Stimulated activated CD4-positive, alpha-beta T cell treated with anti-CD3 and anti-CD28 coated beads, Interleukin-15, amount 100 ng/mL, for 1 hour (primary cell): ENCODE measurements at places on chromosomes 16 and 17.

GRCh38 chr17:80852476-80853015 is 139.1 kb upstream of the CHMP6 start:
- no peak for DNase-seq

- no peak for DNase-seq
Observed at GRCh38 chr17:58691701-58692238, at the start of gene TEX14. TEX14 (minus strand) TSS chr17:58692045; CDS start chr17:58652001, 40,044 bp downstream.

- no peak for DNase-seq
Observed at GRCh38 chr16:66129196-66129595, 237.3 kb upstream of the CDH5 start.

DNA sequence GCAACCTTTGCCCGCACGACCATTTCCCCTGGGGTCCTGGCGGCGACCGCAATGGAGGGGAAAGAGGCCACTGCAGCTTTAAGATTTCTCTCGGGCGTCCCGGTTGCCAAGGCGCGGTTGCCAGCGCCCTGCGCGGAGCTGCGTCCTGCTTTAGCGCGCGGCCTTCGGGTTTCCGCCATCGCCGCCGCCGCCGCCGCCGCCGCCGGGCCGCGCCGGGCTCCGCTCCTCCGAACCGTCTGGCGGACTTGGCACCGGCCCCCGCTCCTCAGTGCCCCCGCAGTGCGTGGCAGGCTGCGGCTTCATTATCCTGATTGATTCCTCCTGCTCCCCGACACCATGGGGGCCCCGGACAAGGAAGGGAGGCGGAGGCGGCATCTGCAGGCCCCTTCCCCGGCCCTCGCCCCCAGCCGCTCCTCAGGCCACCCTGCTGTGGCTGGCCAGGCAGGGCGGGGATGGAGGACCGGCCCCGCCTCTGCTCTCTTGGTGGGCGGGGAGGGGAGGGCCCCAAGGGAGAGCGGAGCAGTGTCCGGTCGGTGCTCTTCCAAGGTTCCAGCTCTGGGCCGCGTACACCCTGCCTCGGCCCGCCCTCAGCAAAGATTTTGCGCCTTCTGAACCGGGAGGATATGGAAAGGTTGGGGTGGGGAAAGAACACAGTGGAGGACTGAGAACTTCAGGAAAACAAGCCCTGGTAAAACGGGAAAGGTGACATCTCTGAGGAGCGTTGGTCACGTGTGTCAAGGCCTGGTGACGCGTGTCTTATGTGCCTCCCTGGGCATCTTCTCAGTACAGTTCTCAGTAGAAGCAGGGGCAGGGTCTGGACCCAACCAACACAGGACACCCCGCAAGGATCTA is 34.0 kb downstream of the NEUROD2 start:
- no peak for DNase-seq

DNA sequence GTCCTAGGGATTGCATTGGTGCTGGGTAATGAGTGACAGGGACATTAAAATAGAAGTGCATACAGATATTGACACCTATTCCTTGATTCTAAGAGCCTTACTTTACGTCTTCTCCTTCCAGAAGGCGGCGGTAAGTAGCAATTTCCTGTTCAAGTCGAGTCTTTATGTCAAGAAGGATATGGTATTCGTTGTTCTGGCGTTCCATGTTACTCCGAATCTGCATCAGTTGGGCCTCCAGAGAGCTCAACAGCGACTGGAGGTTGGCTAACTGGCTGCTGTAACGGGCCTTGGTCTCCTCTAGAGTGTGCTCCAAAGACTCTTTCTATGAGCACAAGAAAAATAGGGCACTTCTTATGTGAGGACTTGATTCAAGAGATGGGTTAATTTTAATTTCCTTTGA is 7.0 kb downstream of the KRT20 start:
- DNase-seq = no peak

GRCh38 chr17:7781429-7781828 is 52.6 kb upstream of the KDM6B start:
- DNase-seq = no peak

DNA sequence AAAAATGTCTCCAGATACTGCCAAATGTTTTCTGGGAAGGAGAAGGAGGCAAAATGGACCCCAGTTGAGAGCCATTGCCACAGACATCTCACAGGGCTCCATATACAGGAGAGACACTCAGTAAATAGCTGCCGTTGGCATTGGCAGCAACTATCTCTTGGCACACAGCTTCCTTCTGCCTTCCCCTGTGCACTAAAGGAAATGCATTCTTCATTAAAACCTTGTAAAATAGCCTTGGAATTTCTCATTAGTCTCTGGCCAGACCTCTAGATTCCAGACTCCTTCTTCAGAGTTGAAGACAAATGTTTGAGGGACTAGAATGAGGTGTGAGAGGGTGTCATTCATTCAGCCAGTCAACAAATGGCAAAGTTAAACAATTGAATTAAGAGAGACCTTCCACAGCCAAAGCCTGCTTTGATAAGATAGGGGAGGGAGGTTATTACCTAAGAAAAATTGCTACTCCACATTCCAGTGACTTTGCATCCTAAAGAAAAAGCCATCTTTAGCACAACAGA is 223.9 kb upstream of the HS3ST3A1 start:
- DNase-seq = no peak

- DNase-seq = no peak
Observed at GRCh38 chr16:28499854-28500253, 5.4 kb downstream of the APOBR start.

DNA sequence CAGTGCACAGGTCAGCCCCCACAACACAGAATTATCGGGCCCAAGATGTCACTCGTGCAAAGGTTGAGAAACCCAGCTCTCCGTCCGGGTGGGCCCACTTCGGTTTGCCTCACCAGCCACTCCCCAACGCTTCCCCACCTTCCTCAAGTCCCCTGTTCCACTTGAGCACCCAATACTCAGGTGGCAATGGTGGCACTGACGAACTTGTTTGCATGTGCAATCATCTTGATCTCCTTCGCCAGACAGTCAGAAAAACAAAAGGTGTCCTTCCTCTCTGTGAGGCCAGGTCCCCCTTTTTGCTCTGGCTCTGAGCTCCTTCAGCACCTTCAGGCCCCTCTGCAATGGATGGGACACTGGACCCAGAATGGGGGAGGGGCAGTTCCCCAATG is 3.7 kb downstream of the GGA2 start:
- DNase-seq = no peak

DNA sequence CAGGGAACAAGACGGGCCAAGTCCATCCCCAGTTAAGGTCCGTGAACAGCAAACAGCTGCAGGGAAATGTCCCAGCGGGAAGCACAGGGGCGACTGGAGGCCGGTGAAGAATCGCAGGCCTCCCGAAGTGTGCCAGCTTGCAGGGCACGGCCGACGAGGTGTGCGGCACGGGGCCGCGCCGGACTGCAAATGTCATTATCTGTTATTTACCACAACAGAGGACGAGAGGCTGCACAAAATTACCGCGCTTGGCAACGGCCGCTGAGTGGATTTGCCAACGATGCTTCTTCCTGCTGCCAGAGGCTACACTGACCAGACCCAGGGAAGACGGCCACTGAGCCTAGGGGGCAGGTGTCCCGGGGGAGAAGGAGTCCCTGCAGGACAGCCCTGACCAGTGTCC is 53.1 kb downstream of the RPH3AL start:
- DNase-seq = no peak

- no peak for DNase-seq
Observed at GRCh38 chr16:11175106-11175786, 80.8 kb downstream of the SOCS1 start.

DNA sequence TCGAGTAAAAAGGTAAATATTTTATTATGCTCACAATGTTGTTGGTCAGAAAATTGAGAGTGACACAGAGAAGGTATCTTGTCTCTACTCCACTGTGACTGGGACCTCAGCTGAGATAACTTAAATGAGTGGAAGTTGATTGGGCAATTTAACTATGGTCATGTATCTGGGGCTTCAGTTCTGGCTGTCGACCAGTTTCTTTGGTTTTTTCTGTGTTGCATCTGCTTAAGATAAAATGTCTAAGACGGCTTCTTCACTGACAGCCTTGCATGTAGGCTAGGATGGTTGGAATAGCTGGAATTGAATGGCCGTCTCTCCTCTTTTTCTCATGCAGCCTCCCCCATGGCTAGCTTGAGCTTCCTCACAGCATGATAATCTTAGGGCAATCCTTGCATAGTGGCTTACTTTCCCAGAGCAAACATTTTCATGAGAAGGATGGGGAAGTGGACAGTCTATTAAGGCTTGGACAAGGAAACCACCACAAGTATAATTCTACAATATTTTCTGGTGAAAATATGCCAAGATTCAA is 433.7 kb downstream of the KIF2B start:
- no peak for DNase-seq

- no peak for DNase-seq
Observed at GRCh38 chr17:29546085-29546484, 20.8 kb downstream of the ABHD15 start.

- no peak for DNase-seq
Observed at GRCh38 chr17:81573794-81574642, 21.9 kb upstream of the FAAP100 start.

- no peak for DNase-seq
Observed at GRCh38 chr16:11871193-11871592, 19.9 kb upstream of the RSL1D1 start.

- no peak for DNase-seq
Observed at GRCh38 chr17:41865596-41865893, 322 bp upstream of the KLHL11 start.

DNA sequence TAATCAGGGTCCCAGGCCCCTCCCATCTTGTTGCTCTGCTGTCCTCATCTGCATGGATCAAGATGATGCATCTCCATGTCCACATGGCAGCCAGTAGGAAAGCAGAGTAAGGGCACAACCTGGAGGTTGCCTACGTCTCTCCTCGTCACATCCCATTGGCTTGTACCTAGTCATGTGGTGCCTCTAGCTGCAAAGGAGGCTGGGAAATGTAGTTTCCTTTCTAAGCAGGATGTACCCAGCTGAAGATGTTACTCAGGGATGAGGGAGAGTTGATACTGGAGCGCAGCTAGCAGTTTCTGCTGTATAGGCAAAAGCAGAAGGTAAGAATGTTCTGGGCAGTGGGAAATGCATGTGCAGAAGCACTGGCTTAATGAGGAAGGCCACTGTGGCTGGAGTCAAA is 20.8 kb downstream of the ABCC1 start:
- DNase-seq = no peak

DNA sequence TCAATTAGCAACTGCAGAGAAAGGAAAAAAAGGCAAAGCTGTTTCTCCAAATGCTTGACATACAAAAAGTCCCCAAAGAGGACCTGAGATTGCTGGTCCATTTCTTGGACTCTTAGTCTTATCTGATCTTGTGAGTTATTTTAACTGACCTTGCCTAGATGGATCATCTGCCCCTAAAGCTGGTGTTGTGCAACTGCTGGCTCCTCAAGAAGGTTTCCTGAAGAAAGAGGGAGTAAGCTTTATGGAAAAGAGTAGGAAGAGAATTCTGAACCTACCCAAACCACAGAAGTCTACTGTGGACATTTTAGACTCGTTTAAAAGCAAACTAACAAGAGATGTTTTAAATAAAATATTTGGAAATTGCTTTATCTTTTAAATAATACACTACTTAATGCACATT is 140.0 kb upstream of the HS3ST3A1 start:
- no peak for DNase-seq

- DNase-seq = no peak
Observed at GRCh38 chr16:72111657-72112451, 18.2 kb downstream of the DHX38 start.

DNA sequence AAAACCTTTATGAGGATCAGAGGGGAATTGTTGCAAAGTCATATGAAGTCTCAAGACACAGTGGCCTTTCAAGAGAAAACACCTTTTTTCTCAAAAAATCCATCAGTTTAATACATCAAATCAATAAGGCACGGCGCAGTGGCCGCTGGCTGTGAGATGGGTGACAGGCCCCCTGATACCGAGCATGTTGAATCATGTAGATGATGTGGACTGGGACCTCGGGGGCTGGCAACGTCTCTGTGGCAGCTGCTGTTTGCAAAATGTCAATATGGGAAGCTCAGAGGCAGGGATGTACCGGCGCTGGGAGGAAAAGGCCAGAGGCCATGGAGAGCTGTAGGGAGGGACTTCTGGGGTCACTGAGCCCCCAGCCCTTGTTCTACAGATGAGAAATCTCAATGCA is 169.1 kb downstream of the GSG1L start:
- DNase-seq = no peak

DNA sequence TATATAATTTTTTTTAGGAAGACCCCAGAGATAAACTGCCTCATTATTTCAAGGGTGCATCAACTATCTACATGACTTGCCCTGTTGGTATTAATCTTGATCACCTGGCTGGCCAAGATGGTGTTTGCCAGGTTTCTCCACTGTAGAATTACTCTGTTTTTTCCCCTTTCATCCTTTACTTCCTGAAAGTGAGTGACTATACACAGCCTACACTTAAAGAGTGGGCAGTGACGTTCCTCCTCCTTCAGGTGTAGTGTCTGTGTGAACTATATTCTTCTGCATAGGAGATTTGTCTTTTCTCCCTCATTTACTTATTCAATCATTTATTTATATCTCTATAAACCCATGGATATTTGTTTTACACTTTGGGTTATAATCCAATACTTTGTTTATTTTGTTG is 246.7 kb downstream of the IRF8 start:
- DNase-seq = no peak

- DNase-seq = no peak
Observed at GRCh38 chr17:63646488-63646806, 24.2 kb downstream of the MAP3K3 start.

DNA sequence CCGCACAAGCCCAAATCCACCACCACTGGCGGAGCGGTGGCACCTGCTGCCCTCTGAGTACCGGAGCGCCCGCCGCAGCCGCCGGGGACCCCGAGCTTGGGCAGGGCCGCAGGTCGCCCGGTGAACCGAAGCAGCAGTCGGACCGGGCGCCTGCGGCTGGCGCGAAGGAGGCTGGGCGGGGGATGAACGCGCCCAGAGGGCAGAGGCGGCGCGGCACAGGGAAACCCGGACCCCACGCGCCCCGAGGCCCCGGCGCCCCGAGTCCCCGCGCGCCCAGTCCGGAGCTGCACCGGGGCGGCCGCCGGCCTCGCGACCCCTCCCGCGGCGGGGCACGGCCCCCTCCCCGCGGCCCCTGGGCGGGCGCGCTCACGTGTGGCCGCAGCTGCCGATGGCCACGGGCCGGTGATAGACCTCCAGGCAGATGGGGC is 393 bp downstream of the RNF166 start:
- DNase-seq = no peak
